ENCODE measurements at places on chromosomes 5 and 9.

- DNase-seq: no peak
Observed at GRCh38 chr9:22103685-22104575, 94.8 kb upstream of the CDKN2B start.

DNA sequence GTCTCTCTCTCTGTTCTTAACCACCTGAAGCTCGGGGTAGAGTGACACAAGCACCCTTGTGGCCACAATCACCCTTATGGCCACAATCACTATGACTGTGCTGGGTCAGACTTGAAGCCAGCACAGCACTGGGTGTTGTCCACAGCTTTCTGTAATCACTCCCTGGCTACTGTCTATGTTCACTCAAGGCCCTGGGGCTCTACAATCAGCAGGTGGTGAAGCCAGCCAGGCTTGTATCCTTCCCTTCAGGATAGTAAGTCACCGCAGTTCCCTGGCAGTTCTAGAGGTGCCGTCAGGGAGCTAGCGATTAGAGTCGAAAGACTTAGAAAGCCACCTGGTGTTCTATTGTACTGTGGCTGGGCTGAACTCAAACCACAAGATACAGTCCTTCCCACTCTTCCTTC is 44.2 kb downstream of the GDA start:
- no peak for DNase-seq

DNA sequence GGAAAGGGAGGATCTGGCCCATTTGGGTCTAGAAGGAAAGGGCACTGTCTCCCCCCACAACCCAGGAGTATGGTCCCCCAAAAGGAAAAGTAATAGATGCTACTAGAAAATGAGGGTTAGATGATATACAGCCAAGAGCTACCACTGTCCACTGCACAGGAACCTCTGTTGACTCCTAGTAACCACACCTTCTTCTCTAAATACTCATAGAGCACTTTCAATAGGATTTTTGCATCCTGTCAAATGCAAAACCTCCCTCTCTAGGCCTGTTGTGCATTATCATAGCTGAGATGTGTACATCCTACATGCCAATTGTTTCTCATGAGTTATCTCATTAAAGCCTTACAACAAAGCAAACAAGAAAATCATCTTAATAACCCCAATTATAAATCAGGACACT is 66.8 kb downstream of the THBS4 start:
- no peak for DNase-seq

- DNase-seq: no peak
Observed at GRCh38 chr5:113950186-113950585, 411.7 kb upstream of the KCNN2 start.

GRCh38 chr5:180049185-180049548 is 22.4 kb downstream of the RNF130 start:
- DNase-seq: no peak

- no peak for DNase-seq
Observed at GRCh38 chr5:36438765-36439561, 137.3 kb upstream of the RANBP3L start.

DNA sequence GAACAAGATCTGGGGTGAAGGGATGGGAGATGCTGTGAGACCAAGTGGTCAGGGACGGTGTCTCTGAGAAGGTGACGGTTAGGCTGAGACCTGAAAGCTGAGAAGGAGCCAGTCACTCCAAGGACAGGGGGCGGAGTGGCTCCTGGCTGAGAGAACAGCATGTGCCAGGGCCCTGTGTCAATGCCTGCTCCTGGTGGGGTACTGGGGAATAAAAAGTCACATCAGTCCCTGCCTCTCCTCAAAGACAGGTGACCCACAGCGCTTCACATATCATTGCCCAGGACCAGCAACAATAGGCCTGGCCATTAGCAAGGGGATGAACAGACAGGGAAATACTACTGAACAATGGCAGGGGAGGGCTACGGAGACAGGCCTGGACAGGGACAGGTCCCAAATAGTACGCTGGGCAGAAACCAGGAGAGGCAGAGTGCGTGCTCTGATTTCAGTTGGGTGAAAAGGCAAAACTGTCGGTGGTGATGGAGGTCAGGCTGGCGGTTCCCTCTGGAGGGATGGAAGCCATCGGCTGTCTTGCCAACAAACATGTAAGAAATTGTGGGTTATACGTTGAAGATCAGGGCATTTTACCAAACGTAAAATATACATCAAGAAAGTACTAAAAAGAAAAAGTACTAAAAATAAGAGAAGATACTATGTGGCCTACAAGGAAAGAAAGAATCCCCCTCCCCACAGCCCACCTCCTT is 64.3 kb downstream of the C9orf50 start:
- DNase-seq: no peak

DNA sequence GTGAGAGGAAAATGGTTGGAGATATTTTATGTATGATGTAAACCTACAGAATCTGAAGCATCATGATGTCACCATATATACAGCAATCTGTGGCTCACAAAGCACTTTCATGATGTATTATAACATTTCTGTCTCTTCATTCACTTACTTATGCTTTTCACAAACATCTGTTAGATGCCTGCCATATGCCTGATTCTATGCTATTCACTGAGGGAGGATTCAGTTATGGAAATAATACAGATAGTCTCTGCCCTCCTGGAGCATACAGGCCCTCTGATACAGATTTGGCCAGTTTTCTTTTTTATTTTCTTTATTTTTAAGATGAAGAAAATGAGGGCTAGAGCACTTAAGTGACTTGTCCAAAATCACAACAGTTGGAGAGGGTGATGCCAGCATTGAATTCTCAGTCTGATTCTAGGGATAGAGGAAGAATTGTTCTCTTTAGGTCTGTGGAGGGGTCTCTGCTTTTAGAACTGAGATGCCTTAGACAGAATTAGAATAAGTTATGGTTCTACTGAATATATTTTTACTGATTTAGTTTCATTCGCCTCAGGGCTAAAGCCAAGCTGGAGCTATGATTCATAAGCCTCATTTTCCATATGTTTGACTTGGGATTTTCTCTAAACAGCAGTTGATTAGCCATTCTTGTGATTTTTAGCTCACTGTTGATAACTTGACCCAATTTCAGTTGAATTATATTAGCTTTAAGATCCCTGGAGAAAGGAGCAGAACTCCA is 636.4 kb downstream of the PRELID2 start:
- no peak for DNase-seq

Measured in SW480 (cell line).